ENCODE measurements at places on chromosomes 11 and 22.

- DNase-seq = no peak
Observed at GRCh38 chr11:2728663-2729332, 29.0 kb upstream of the KCNQ1OT1 start.

- DNase-seq = no peak
Observed at GRCh38 chr11:27912916-27913315, 195.0 kb downstream of the KIF18A start.

- DNase-seq = no peak
Observed at GRCh38 chr11:111086058-111086457, 159.5 kb upstream of the POU2AF2 start.

GRCh38 chr11:28231475-28231874 lies 123.3 kb downstream of the METTL15 start:
- DNase-seq = no peak

GRCh38 chr11:40236526-40236925 lies 1222.9 kb downstream of the LRRC4C start:
- no peak for DNase-seq

- DNase-seq = no peak
Observed at GRCh38 chr11:113664981-113665710, 41.0 kb downstream of the TMPRSS5 start.

DNA sequence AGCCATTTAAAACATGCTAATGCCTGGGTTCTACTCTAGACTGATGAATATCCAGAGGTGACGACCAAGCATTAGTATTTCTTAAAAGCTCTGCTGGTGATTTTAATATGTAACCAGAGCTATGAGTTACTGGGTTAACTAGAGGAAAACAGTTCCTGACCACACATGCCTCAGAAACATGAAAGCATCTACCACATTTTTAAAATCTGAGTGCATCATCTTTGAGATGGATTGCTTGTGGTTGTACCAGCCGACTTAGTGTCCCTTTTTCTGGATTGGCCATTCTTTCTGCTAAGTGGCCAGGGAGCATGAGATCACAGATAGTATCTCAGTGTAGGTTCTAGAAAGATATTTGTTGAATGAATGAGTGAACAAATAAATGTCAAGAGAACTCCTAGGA lies 152.4 kb downstream of the NTM start:
- no peak for DNase-seq

GRCh38 chr22:36442506-36443197 lies 38.8 kb downstream of the TXN2 start:
- no peak for DNase-seq

- DNase-seq = no peak
Observed at GRCh38 chr11:74932169-74932568, 16.7 kb downstream of the XRRA1 start.

DNA sequence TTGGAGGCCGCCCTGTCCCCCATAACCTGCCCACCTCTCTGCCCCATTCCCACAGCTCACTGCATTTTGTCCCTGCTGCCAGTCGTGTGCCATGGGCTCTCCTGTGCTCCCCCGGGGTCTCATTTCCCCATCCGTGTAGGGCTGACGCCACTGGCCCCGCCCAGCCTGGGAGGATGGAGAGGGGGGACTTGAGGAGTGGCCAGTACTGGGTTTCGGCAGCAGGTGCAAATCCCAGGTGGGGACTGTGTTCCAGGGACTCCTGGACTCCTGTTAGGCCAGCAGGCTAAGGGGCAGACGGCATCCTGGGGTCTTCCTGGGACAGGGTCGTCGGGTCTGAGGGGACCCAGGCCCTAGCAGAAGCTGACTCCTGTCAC lies 1.2 kb upstream of the MYO7A start:
- DNase-seq = no peak

GRCh38 chr22:45225732-45226502 lies 14.8 kb downstream of the KIAA0930 start:
- no peak for DNase-seq

DNA sequence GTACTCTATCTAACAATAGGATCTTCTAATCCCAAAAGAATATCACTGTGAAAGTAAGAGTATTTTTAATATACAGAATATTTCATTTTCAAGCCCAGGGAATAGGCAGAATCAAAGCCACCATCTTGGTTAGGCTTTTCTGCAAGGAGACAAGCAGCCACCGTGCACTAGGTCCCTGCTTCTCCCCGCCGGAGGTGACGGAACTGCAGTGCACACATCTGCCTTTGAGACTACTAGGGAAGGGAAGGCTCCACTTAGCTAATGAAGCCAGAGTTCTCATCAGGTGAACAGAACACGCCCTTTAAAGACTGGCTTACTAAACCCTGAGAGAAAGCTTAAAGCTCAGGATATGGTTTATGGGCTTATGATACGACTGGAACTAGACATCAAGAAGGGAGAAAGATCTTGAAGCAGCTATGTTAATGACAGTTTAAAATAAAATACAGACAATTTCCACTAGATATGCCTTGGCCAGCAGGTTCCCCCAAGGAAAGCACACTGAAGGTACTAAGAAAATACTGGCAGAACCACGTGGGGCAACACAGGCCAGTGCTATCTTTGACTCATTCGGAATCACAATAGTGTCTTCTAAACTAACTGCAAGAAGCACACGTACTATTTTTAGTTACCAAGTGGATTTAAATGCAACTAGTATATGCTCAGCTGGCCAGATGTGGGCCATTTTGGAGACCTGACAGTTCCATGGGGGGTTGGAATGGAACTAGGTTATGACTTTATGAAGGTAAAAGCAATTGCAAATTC lies 127.4 kb upstream of the LMO1 start:
- no peak for DNase-seq

DNA sequence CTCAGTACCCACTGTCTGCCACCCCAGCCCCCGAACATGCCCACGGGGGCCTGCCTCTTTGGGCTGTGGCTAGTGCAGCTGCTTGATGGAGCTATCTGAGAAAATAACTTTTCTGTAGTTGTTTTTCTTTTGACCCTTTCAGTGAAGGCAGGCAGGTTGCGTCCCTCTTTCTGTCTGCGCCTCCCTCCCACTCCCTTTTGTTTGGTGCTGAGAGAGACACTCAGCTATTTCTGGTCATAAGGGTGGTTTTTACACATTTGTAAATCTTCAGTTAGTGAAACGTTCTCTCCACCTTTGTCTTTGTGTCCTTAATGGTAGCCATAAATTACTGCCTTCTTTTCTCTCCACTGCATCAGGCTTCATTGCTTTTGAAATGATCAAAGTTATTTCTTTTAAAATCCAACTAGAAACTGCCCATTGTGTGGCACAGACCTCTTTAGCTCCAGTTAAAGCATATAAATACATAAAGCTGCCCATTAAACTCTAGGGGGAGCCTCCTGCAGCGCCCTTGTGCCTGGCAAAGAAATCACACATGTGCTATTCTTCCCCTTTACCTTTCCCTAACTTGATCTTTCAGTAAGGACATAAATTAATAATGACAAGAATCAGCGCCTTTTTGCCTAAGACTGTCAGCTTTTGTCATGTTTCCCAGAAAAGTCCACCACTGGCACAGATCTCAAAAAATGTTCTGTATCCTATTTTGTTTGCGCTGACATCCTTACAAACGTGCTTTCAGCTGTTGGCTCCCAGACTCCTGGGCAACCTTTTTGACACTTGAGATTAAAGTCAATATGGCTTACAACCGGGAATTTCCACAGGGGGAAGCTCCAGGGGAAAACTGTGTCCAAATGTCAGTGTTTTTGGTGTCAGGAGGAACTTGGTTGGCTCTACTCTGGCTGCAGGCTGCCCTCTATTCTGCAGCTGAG lies 1.7 kb upstream of the SCUBE2 start:
- DNase-seq = no peak

- DNase-seq = no peak
Observed at GRCh38 chr11:116459185-116460045, 313.4 kb downstream of the BUD13 start.

- no peak for DNase-seq
Observed at GRCh38 chr11:118659953-118660680, 19.3 kb downstream of the TREH start.

GRCh38 chr11:4054643-4055042 lies 40.0 kb upstream of the RRM1 start:
- no peak for DNase-seq

GRCh38 chr11:99706848-99707247 lies 686.1 kb downstream of the CNTN5 start:
- DNase-seq = no peak

DNA sequence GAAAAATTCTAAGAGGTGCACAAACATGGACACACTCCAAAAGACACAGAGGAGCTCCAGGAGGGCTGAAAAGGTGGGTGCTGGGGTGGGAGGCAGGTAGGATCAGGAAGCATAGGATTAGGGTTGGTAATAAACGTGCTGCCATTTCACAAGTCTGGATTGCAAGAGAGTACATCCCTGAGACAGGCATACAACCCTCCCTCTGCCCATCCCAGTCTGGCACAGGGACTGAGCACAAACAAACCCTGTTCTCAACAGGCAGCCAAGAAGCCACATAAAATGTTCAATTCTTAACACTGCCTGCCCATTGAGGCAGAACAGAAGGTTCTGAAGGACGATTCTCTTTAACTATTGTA lies 18.5 kb downstream of the SLC35F2 start:
- DNase-seq = no peak

DNA sequence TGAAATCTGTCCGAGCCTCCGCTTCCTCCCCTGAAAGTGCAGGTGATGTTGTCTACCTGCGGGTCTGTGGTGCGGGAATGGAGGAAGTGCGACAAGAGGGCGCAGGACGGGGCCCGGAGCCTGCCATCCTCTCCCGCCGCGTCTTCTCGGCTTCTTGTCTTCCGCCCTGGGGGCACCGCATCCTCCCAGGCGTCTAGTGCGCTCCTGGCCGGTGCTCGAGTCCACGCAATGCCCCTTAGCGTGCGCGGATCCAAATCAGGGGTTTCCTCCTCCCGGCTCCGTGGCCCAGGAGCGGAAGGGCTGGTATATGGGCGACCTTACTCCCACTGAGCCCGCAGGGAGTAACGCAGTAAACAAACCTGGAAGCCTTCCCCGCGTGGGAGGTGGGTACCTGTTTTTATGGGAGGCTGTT lies 405 bp downstream of the SFI1 start:
- peak; percentile 22 for DNase-seq

DNA sequence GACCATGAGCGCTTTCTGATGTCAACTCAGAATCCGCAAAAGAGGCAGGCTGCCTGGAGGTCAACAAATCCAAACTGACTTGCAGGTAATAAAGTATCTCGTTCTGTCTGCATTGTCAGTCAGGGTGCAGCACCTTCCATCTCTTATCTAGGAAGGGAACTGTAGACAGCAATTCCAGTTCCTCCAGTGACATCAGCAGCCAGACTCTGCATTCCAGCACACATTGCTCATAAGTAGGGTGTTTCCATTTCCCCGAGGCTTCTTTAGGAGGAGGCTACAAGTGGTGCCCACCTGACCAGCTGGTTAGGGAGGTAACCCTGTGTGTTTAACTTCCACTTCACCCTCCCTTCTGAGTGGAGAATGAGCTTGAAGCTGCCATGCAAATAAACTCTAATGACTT lies 53.3 kb downstream of the NTM start:
- no peak for DNase-seq

DNA sequence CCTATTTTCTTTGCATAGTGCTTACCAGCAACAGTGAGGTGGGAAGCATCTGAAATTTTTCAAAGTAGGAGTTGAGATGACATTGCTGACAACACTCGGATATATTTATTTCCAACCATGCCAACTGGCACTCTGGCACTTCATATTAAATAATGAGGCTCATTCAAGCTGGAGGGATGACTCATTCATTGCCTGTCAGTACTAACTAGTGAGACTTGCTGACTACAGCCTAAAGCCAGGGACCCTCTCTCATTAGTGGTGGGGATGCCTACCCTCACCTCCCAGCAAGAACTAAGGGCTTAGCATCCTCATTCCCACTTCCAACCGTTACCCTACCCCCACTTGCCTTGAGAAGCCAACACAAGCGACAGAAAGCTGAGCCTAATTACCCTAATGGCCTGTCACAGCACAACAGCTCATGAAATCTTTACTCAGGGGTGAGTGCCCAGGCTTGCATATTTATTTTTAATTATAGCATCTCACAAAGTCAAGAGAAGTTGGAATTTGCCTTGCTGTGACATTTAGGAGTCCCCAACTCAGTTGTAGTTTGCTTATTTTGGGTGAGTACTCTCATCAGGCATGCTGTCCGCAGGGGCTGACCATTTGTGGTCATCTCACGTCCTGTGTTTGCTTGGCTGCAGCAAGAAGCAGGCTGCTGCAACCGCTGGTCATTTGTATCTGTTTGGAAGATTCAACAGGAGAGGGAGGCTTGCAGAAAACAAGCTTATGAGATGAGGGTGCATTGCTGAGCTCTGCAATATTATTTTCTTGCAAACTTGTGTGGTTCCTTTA lies 181.6 kb upstream of the POU2AF2 start:
- no peak for DNase-seq

DNA sequence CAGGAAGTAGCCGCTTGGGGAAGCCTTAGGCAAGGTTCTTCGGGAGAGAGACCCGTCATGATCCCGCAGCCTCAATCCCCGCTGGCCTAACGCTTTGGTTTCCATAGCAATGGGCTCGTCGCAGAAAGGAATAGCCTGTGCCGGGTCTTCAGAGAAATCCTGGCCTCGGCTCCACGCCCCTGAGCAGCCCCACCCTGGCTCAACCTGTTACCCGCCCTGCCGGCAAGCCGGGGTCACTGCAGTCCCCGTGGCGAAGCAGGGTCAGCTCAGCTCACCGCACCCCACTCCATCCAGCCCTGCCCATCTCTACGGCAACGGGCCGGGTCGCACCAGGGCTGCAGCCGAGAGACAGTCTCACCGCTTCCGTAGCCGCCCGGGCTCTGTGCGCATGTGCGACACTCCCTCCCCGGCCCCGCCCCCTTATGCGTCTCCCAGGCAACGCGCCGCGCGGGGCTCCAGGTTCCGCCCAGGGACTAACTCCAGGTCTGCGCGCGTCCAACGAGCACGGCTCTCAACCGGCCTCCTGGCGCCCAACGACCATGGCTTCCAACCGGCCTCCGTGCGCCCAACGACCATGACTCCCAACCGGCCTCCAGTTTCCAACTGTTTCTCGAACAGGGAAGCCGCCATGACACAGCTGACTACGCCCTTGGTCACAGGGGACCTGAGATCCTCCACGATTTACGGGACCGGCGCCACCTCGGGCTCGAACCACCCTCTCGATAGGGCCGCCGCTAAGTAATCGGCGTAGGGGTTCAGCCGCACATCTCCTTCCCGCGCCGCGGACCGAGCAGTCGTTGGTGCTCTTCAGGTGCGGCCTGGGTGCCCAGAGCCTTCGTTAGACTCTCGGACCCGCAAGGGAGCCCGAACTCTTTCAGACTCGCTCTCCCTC lies at the start of gene DUSP18:
TSS of gene DUSP18 (minus strand) at position 382 of the 892 bp plus-strand sequence. CDS start 3,872 bp downstream, outside the sequence.
- peak; percentile 88 for DNase-seq

GRCh38 chr11:65851083-65851579 lies 6.8 kb downstream of the CFL1 start:
- DNase-seq = no peak

DNA sequence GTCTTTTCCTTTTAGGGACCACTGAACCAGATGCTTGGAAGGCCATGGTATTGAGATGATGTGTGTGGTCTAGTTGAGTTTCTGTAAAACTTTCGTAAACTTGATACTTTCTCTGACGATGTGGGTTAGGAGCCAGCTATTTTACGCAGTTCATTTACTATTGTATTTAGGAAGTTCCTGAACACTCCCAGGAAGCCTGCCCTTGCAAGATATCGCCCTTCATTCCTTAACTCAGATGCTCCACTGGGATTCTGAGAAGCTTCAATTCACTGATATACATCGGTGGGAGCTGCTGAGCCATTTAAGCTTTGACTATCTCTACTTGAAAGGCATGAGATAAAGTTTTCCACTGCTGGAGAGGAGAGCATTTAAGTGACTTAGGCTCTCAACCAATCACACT lies 121.3 kb downstream of the CSNK2A3 start:
- DNase-seq = no peak

GRCh38 chr11:104926771-104927611 lies 28.7 kb upstream of the CASP12 start:
- DNase-seq = no peak

GRCh38 chr11:132177106-132177505 lies 806.7 kb downstream of the NTM start:
- no peak for DNase-seq

GRCh38 chr11:103450241-103450640 lies 341.0 kb downstream of the DYNC2H1 start:
- DNase-seq = no peak
